ENCODE measurements at places on chromosomes 2 and 18.

DNA sequence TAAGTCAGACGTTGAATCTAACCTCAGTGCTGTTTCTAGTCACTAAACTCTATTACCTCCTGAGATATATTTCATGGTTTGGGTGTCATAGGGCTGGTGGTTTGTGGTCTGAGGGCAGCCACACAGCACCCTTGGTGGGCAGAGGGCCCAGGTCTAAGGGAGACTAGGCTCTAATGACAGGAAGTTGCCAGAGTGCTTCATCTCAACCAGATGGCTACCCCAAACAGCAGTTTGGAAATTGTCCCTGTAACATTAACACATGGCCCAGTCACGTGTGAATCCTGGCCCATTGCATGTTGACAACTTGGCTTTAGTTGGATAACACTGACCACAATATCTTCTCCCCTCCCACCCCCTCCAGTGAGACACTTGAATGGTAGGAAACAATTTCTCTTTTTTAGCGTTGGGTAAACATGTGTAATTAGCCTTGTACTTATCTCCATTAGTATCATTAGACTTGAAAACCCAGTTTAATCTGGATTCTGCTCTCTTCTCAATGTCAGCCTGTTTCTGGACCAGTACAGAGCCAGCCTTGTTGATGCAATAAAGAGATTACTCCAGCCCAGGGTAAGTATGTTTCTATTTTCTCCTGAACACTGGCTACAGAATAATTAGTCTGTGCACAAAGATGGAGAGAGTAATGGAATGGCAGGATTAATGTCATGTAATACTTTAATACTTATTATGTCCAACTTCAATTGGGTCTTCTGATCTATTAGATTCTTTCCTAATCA is 187.8 kb upstream of the SIX3 start:
- no peak for DNase-seq

GRCh38 chr2:229087267-229087666 is 183.8 kb downstream of the PID1 start:
- no peak for DNase-seq

DNA sequence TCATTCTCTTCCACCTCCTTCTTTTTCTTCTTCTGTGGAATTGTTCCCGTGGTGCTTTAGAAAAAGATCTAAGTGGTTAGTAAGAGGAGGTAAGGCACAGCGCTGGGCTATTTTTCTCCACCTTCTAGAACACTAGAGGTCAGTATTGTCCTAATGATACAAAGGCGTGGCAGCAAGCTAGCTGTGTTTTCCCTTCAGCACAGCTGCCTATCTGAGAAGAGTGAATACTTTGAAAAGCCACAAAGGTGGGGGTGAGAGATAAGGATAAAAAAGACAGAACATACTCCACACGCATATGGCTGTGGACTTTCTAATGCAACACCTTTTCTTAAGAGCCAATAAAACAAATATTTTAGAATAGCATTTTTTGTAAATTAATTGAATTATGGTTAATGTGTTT is 2.1 kb downstream of the CNTNAP5 start:
- no peak for DNase-seq

DNA sequence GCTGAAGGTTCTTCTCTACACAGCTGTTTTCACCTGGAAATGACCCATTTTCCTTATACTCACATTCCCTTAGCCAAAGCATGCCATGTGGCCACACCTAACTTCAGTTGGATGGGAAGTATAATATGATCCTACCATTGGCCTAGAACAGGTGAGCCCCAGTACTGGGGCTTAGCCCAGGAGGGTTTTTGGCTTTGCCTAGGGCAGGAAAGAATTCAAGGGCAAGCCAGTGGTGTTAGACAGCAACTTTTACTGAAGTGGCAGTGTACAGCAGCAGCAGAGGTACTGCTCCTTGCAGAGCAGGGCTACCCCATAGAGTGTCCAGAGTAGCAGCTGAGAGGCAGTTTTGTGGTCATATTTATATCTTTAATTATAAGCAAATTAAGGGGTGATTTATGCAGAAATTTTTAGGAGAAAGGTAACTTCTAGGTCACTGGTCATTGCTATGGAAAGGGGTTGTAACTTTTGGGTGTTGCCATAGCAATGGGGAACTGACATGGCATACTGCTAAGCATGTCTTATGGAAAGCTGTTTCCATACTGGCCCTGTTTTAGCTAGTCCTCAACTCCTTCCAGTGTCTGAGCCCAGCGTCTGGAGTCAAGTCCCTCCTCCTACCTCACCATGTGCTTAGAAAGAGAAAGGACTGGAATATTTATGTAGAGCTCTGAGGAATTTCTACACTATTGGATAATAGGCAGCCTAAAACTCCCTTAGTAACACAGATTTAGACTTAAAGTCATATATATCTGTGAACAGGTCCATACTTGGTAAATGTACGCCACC is 109.0 kb upstream of the DTNA start:
- DNase-seq: no peak

DNA sequence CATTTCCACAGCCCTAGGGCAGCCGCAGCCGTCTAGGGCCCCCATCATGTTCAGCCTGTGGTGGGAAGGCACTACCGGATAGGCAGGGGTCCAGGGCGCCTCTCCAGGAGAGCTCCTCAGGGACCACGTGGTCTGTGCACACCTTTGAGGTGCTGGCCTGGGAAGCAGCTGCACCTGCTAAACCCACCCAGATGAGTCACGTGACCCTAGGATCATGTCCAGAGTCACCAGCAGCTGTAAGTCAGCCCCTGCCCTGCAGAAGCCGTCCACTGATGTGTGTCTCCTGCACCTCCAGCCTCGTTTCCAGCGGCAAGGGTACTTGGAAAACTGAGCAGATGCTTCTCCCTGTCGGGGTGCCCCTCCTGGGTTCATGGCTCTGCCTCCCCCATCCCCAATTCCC is 682.6 kb upstream of the SALL3 start:
- no peak for DNase-seq

GRCh38 chr2:10303694-10304378 is 1.1 kb downstream of the HPCAL1 start:
- DNase-seq: no peak

DNA sequence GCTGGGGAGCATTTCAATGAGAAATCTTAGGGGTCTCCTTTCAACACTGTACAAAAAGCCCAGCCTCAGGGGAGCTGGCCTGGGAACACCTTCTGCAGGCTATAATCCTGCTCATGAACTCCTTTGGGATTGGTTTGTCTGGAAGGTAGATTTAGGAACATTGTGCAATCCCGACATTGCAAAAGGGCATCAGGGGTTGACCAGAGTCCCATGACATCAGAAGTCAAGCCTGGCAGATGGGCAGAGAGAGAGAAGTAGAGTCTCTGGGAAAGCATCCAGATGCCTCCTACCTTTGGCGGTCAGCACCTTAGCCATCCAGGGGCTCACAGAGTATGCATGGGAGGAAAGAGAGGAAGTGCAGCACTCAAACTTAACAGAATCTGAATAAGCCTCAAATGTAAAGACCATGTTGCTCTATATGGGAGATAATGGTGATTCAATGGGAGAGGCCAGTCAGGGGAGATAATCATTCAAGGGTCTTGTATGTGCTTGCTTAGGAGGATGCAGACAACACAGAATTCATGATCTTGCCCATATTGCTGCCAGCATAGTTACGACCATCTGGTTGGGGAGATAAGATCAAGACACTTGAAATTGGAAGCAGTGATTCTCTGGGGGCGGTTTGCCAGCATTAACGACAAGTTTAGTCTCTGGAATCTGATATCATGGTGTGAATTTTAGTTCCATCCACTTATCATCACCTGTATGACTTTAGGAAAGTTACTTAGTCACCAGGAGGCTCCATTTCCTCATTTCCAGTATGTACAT is 58.3 kb upstream of the UPP2 start:
- DNase-seq: no peak

DNA sequence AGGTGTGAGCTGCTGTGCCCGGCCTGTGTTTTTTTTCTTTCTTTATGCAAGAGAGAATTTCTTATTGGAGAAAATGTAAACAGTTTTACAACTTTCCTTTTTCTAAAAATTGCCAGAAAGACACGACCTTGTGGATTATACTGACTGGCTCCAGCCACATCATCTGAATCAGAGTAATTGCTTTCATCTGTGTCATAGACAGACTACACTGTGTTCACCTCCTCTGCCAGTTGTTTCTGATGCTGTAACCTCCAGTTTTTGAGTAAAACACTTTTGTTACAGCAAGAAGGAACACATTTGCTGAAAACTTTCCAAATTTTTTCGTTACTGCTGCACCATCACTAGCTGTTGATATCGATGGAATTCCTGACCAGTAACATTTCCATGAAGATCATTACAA is 43.9 kb upstream of the PLEKHM3 start:
- DNase-seq: no peak

- DNase-seq: no peak
Observed at GRCh38 chr18:49094979-49095632, 144.3 kb upstream of the SMAD7 start.

- DNase-seq: no peak
Observed at GRCh38 chr18:41490861-41491260, 464.2 kb upstream of the PIK3C3 start.

DNA sequence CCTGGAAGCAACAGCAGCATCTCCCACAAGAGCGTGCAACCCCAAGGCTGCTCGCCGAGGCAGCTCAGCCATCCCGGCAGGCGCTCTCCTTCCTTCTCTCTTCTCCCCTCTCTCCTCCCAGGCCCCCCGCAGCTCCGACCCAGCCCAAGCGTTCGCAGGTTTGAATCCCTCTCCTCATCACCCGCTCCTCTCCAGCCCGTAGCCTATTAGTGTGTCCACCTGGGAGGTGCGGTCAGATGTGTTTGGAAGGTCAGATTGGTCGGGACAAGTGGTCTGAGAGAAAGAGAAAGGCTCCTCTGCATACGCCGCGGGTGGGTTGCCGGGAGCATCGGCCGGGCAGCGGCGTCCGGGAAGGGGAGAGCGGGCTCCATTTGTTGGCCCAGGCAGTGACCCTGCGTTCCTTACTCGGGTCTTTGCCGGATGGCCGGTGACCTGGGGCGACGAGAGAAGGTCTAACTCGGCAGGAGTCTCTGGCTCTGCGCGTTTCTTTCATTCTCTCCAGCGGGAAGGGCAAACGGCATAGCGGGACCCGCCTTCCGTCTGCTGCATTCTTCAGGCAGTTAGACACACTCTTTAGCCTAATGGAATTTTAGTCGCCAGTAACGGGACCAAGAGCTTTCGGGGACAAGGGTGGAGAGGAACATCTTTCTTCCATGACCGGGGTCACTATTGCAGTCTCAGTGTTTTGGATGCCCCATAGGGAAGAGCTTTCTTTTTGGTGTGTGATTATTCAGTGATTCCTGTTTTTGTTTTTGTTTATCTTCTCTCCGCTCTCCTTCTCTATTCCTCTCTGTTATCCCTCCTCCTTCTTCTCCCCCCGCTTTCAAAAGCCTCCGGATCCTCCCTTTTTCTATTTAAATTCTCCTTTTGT is 1.1 kb upstream of the TMEFF2 start:
- DNase-seq: no peak

GRCh38 chr2:202114795-202115194 is 41.7 kb downstream of the KIAA2012 start:
- DNase-seq: no peak

- DNase-seq: no peak
Observed at GRCh38 chr18:37476611-37477295, 88.8 kb downstream of the CELF4 start.

- no peak for DNase-seq
Observed at GRCh38 chr2:98485453-98485755, 40.7 kb downstream of the INPP4A start.

- no peak for DNase-seq
Observed at GRCh38 chr2:161710131-161710915, 86.1 kb downstream of the SLC4A10 start.

GRCh38 chr2:64162516-64162915 is 18.3 kb upstream of the PELI1 start:
- DNase-seq: no peak

All from stimulated activated CD8-positive, alpha-beta memory T cell treated with anti-CD3 and anti-CD28 coated beads, Interleukin-15, amount 100 ng/mL, for 1 hour (primary cell).